NCI-H1436 treated with DMSO at 0.1 percent for 48 hours (cell line): ENCODE measurements at places on chromosomes 16 and 17.

- DNase-seq, result no peak
Measured at GRCh38 chr17:8210761-8211458, 535 bp upstream of the AURKB start.

DNA sequence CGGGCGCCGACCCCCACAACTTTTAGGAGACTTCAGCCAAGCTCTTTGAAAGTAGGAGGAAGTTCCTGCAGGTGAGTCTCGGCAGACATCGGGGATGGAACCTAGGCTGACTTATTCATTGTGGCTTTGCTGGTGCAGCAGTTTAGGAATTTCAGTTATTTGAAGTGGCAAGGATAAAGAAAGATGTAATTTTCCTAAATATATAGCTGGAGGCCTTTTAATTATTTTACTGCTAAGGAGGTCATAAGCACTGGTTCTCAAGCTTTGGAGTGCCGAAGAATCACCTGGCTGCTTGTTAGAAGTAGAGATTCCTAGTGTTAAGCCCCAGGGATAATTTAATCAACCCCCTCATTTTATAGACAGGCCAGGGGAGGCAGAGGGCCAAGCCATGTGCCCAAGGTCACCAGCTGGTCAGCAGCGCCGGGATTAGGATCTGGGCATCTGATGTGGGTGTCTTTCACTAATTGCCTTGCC is 28.9 kb upstream of the BCAR1 start:
- no peak for DNase-seq

DNA sequence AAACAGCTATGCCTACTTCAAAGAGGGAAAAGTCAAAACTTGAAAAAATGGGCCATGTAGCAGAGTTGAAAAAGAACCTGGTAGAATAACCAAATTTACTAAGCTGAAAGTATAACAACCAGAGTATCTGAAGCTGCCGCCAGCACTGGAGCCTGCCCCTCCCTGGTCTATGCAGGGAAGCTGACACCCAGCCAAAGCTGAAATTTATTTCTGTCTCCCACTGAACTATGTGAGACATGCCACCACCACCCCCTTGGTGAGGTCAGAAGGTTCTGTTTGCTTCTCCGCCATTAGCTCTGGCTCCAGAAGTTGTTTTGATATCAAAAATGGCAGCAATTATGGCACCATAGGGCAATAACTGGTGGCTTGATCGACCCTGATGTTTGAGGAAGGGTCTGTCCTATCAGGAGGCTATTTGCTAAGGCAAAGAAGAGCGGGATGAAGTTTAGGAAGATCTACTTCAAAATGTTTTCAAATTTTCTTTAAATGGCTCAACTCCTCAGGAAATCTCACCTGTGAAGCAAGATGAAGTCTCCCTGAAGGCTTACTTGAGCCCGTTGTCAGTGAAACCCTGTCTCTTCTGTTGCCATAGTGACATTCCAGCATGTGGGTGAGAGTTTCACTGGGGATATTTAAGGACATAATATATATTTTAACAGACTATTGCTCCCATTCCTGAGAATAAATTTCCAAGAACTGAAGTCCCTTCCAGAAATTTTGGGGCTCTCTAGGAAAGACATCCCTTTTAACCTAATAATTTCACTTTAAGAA is 122.0 kb downstream of the COPRS start:
- no peak for DNase-seq

DNA sequence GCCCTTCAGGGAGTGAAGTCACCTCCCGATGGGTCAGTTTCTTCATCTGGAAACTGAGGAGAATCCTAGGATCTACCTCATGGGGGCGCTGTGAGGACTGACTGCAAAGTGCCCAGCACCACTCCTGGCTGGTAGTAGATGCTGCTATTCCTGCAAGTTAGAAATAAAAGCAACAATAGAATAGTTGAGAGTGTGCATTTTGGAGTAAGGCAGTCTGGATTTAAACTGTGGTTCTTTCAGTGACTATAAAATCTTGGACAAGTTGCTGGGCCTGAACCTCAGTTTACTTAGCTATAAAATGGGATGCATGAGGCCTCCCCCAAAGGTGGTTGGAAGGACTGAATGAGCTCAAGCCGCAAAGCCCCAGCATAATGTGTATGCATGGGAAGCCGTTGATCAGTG is 70.6 kb downstream of the CYB5B start:
- no peak for DNase-seq

GRCh38 chr17:82490512-82491195 is 28.9 kb upstream of the FOXK2 start:
- DNase-seq, result no peak

DNA sequence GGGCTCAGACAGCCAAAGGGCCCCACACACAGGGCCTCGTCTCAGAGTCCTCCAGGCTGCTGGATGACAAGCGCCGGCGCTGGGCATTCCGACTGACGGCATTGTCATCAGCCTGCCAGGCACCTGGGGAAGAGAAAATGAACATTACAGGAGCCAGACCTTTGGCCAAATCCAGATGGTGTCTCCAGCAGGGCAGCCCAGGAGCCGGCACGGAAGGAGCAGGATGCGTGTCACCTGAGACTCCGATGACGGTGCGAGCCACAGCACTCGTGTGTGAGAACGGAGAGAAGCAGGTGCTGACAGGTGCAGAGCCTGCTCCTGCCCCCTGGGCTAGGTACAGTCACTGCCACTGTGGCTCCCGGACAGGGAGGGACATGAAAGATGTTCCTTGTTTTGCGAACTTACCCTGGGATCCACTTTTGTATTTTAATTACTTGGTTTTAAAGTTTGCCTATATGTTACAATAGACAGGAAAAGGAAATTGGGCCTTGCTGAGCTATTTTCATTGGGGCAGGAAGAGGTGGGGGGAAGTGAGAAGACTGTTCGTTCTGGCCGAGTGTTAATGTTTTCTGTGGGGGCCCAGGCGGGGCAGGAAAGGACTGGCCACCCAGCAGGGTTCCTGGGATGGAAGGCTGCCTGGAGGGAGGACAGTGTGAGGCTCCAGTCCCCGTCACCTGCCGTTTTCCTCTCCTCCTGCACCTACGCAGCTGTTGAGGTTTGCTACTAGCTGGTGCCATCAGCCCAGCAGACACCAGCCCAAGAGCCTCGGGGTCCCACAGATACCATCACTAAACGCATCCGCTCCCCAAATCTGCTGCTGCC is 4.4 kb upstream of the FOXJ1 start:
- no peak for DNase-seq

GRCh38 chr17:78038748-78039288 is 80.3 kb downstream of the TNRC6C start:
- DNase-seq, result no peak

DNA sequence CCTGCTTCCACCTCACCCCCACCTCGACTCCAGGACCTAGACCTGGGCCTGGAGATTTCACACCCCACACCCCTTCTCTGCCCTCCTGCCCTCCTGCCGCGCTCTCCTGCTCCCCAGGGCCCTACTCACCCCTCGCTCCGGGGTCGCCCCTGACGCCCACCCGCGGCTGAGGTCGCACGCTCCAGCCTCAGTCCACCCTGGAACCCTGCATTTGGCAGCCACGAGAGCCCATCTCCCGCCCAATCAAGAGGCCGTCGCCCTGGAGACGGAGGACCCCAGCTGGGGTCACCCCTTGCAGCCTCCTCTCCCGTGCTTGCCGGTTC is 16.1 kb downstream of the TLE7 start:
- no peak for DNase-seq

DNA sequence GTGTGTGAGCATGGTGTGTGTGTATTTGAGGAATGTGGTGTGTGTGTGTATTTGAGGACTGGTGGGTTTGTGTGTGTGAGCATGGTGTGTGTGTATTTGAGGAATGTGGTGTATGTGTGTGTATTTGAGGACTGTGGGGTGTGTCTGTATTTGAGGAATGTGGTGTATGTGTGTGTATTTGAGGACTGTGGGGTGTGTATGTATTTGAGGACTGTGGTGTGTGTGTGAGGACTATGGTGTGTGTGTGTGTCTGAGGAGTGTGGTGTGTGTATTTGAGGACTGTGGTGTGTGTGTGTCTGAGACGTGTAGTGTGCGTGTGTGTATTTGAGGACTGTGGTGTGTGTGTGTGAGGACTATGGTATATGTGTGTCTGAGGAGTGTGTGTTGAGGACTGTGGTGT is 18.0 kb upstream of the CACNG1 start:
- DNase-seq, result no peak

DNA sequence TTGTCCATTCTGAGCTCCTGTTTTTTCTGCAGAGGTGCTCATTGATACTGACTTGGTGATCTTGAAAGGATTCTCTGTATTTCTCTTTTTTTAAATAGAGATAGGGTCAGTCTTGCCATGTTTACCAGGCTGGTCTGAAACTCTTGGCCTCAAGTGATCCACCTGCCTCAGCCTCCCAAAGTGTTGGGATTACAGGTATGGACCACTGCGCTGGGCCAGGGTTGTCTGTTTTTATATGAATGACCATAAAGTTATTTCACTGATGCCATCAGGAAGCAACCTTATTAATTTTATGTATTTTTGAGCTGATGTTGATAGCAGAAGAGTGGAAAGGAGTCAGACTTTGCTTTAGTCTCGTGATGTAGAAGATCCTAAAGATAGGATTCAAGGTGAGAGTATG is 35.7 kb upstream of the METTL9 start:
- DNase-seq, result no peak

DNA sequence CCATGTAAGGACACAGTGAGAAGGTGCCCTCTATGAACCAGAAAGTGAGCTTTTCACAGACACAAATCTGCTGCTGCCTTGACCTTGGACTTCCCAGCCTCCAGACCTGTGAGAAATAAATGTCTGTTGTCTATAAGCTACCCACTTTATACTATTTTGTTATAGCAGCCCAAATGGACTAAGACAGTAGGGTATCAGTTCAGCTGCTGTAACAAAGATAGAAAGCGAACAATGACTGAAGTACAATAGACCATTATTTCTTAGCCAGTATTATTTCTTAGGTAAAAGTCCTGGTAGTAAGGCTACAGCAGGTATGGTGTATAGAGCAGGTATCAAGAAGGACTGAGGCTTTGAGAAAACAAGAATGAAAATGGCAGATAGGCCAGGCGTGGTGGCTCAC is 117.0 kb downstream of the SLC39A11 start:
- no peak for DNase-seq

- DNase-seq, result no peak
Measured at GRCh38 chr17:64778240-64779097, 116.4 kb upstream of the SMURF2 start.

DNA sequence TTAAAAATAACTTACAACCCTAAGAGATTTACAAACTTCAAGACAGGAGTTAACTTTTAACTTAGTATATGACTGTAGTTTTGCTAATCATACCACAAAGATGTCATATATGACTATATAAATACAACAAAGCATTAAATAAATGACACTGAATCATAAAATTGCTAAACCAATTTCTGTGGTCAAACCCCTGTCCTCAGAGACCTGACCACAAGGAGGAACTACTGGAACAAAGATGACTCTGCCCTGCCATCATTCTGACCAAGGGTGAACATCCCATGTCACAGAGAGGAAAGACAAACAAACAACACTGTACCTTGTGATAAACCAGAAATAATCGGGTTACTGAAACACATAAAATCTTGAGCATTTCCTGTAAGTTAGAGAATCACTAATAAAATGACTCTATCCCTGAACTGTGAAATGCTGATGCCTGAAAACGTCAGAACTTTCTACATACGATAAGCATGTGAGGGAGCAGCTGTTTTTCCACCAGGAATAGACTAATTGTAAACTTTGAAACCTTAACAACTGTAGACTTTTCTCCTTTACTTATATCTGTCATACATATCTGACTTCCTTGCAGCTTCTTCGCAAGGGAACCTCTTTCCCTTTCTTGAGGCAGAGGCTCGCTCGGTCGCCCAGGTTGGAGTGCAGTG is 47.9 kb downstream of the WDR59 start:
- DNase-seq, result no peak

DNA sequence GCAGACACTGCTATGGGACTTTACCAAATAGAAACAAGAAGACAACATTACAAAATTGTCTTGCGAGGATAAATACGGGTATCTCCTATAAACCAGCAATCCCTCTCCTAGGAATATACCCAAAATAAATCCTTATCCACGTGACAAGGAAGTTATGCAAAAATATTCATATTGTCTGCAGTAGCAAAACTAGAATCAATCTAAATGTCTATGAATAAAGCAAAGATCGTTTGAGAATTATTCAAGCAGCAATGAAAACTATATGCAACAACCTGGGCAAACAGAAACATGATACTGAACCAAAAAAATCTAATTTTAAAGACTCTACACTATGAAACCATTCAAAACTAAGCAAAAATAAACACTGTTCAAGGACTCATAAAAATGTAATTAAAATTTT is 9.2 kb downstream of the LUC7L start:
- DNase-seq, result no peak

- DNase-seq, result no peak
Measured at GRCh38 chr16:31134091-31134571, 1.4 kb downstream of the PRSS8 start.

- no peak for DNase-seq
Measured at GRCh38 chr17:81237591-81238489, 1.0 kb downstream of the TEPSIN start.

- no peak for DNase-seq
Measured at GRCh38 chr16:55711959-55712876, 56.4 kb downstream of the SLC6A2 start.

- DNase-seq, result no peak
Measured at GRCh38 chr16:89687092-89687940, 827 bp downstream of the CDK10 start.

GRCh38 chr17:57400648-57401047 is 144.3 kb downstream of the MSI2 start:
- DNase-seq, result no peak

DNA sequence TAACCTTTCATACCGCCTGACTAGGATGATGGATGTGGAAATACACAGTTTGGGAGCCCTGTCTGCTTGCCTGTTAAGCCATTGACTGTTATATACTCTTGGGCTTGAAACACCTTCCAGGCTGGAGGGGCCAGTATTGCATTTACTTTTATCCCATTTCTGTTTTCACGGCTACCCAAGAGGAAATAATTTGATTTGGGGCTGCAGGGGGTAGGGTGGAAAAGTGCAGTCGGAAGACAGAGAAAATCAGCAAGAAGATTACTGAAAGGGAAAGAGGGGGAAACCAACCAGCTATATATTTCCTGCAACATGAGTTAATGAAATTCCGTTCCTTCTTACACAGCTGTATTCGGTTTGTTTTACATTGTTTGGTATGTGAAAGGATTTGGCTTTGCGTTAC is 202.5 kb downstream of the CDH13 start:
- no peak for DNase-seq

- DNase-seq, result no peak
Measured at GRCh38 chr17:9821921-9822320, at the start of gene GSG1L2. TSS of gene GSG1L2 (minus strand) at chr17:9822079. CDS start at chr17:9822071, 8 bp downstream.

- no peak for DNase-seq
Measured at GRCh38 chr16:80285104-80285503, 255.7 kb upstream of the DYNLRB2 start.

GRCh38 chr17:3964203-3965117 is at the start of gene ATP2A3:
TSS of gene ATP2A3 (minus strand) at chr17:3964437. CDS start at chr17:3964291, 146 bp downstream.
- no peak for DNase-seq

DNA sequence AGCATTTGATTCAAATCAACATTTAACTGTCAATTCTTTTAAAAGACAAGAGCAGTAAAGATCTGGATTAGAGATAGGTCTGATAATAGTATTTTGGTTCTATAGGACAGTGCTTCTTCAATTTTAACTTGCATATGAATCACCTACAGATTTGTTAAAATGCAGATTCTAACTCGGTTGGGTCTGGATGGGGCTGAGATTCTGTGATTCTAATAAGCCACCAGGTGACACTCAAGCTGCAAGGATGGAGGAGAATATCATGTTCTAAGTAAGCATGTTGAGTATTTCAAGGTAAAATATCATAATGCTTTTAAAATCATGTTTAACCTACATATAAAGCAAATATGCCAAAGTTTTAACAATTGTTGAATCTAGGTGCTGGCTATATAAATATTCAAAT is 15.8 kb downstream of the TSPOAP1 start:
- DNase-seq, result no peak

GRCh38 chr17:67375716-67376115 is 1.4 kb upstream of the PITPNC1 start:
- no peak for DNase-seq
